ENCODE measurements at places on chromosomes 7 and 10. TPM values are rescaled to one million over a fixed set of nuclear protein-coding genes. Genes with fewer than 3 reads are reported as not detected.

Gene CDHR1
- 87.0 TPM for total RNA-seq

Gene INA
- total RNA-seq: 1.1 TPM

Gene RBP3
- total RNA-seq: not detected

Gene TSPAN33
- 28.9 TPM for total RNA-seq

DNA sequence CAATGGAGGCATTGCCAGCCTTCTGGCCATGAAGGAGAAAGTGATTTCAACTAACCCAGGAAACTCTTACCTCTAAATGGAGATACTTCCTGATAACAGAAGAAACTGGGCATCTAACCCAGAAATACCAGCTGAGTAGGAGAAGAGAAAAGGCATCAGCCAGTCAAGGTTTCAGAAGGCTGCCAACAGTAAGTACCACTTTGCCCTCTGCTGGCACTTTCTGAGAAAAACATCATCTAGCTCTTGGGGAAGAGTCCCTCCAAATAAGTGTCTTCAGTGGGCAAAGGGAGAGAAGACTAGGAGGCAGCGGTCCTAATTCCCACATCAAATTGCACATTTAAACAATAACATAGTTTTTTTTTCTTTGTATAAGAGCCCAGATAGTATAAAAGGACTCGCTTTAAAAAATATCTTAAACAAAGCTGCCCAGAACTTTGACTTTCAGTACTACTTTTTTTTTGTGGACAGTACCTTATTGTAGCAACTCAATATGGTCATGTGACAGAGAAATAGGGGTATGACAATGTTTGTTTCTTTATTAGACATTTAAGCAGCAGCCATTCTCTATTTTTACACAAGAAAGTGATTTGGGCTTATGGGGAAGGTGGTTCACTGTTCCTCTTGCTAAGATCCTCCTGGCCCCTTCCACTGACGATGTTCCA lies 157.3 kb downstream of the CTTNBP2 start:
- no peak for DNase-seq
- no peaks in the 10 kb centered on the region for H3K27me3 ChIP-seq
- no peaks in the 10 kb centered on the region for H3K4me1 ChIP-seq
- no peak overlapping the region for H3K4me3 ChIP-seq
- no peak overlapping the region for H3K27ac ChIP-seq

DNA sequence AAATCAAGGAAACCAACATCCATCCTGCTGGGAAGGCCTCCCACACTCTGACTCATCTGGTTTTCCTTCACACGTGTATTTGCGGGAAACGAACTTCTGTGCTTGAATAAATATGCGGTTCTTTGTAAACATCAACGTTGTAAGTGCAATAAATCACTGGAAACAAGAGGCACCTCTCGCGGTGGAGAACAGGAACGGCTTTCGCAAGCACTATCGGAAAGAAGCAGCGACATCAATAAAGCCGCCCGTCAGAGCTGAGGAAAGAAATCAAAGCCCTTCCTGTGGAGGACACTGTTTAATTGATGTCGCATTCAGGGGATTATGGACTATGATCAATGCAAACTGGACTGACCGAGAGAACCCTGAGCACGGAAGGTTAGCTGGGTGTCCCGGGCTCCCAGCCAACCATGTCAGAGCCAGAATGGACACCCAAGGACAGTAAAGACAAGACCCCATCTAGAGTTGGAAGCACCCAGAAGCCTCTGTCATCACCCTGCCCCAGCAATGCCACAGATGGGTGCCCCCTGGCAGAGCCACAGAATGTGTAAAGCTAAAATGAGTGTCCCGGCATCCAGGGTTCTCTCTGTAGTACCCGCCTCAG lies 37.6 kb downstream of the OAT start:
- no peaks in the 10 kb centered on the region for H3K4me1 ChIP-seq
- H3K27ac ChIP-seq: no peak overlapping the region
- H3K27me3 ChIP-seq: no peaks in the 10 kb centered on the region
- no peak for DNase-seq
- no peak overlapping the region for H3K4me3 ChIP-seq

Gene GTF2IRD1
- total RNA-seq: 22.7 TPM

Gene TUBB8
- total RNA-seq: not detected

Gene FEZF1
- total RNA-seq: not detected

GRCh38 chr7:107494315-107494751 lies 24.5 kb downstream of the GPR22 start:
- H3K27ac ChIP-seq: no peak overlapping the region
- no peaks in the 10 kb centered on the region for H3K27me3 ChIP-seq
- H3K36me3 ChIP-seq: no peaks in the 10 kb centered on the region
- no peak overlapping the region for H3K4me3 ChIP-seq

Gene TAS2R5
- 5.0 TPM for total RNA-seq

- H3K36me3 ChIP-seq: no peaks in the 10 kb centered on the region
- DNase-seq: no peak
- no peak overlapping the region for H3K27ac ChIP-seq
- no peak overlapping the region for H3K4me3 ChIP-seq
- H3K4me1 ChIP-seq: peaks cover 8% of the 10 kb centered on the region
These were observed 100.2 kb downstream of the COL13A1 start for GRCh38 chr10:69901628-69902505.

DNA sequence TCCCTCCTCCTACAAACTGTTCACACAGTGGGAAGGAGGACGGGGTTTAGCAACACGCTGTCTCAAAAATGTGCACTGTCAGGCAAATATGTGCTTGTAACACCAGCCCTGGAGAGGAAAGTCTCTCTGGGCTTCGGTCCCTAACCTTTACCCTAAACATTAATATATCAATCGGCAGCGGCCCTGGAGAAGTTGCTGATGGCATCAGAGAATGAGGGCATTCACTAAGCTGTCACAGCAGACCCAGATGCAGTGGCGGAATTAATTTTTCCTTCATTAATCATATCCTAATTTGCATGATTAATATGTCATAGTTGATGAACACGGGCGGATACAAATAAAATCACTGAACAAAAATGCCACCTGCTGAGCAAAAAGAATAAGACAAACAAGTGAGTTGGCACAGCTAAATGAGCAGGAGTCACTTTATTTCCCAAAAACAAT lies 45.2 kb upstream of the INSIG1 start:
- no peak overlapping the region for H3K4me3 ChIP-seq
- no peaks in the 10 kb centered on the region for H3K27me3 ChIP-seq
- H3K36me3 ChIP-seq: no peaks in the 10 kb centered on the region
- no peak for DNase-seq

Gene WDFY4
- 102 TPM for total RNA-seq

DNA sequence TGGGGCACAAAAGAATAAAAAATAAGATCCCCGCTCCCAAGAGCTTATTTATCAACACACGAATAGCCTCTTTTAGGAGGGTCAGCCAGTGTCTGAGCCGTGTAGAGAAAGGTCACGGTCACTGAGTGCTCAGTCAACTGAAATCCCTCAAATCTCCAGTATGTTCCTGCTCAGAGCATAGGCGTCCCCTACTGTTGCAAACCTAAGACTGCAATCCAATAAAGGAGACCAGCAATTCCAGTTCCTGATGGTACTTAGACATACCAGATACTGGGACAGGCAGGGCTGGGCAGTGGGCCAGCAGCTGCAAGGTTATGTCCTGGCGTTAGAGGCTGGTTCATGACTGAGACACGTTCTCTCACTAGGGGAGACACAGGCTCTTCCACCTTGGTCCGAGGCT lies 93.6 kb downstream of the CACNB2 start:
- H3K4me1 ChIP-seq: no peaks in the 10 kb centered on the region
- no peaks in the 10 kb centered on the region for H3K36me3 ChIP-seq
- DNase-seq: no peak
- H3K4me3 ChIP-seq: no peak overlapping the region
- H3K27ac ChIP-seq: no peak overlapping the region

GRCh38 chr7:69510114-69510513 lies 88.2 kb upstream of the AUTS2 start:
- no peaks in the 10 kb centered on the region for H3K4me1 ChIP-seq
- H3K27ac ChIP-seq: no peak overlapping the region
- no peaks in the 10 kb centered on the region for H3K36me3 ChIP-seq
- DNase-seq: no peak

All from Peyer's patch (tissue), 4 donors.